ENCODE measurements at places on chromosomes 6 and 20. TPM values are rescaled to one million over a fixed set of nuclear protein-coding genes. Genes with fewer than 3 reads are reported as not detected.

LAMA5 gene
- 101 TPM for total RNA-seq

CCM2L gene
- 7.0 TPM for total RNA-seq

GMPR gene
- 71.0 TPM for total RNA-seq

SYTL3 gene
- 5.7 TPM for total RNA-seq

OOEP gene
- total RNA-seq = not detected

OTOR gene
- total RNA-seq = not detected

SYCP2 gene
- total RNA-seq = 0.94 TPM

MAFB gene
- 6.8 TPM for total RNA-seq
